Fibroblast of skin of abdomen (primary cell): ENCODE measurements at places on chromosomes 7 and 10.

DNA sequence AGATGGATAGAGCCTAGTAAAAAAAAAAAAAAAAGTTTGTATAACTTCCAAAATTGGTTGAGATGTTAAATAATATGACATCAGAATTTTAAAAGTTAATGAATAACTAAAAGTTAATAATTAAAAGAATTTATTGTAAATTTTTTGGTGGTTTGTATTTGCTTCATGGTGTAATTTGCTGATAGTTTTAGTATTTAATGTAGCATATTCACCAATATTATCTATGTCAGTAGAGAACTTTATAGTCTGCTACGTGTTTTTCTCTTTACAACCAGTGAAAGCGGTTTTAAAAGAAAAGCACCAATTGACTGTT, 51.8 kb upstream of the STEAP4 start:
- no peak for DNase-seq

DNA sequence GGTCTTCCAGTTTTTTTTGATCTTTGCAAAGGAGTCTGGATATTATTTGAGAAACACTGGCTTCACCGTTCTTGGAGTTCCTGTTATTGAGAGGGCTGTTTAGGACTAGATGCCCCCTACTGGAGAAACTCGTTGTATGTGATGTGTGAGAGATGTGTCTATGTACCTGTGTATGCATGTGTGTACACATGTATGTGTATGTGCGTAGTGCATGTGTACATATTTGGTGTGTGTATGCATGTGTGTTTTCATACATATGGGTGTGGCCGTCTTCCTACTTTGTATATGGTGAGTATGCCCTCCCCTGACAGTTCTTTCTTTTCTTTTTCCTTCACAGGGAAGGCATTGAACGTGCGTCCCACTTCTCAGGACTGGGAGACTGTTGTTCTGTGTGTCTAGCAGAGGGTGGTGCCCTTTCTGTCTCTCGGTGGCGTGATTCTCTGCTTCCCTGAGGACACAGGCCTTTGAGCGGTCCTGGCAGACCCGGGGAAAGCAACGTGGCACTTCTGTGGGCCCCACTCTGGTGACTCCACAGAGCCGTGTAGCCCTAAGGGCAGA, 3.0 kb upstream of the CALHM3 start:
- DNase-seq = peak; percentile 60

DNA sequence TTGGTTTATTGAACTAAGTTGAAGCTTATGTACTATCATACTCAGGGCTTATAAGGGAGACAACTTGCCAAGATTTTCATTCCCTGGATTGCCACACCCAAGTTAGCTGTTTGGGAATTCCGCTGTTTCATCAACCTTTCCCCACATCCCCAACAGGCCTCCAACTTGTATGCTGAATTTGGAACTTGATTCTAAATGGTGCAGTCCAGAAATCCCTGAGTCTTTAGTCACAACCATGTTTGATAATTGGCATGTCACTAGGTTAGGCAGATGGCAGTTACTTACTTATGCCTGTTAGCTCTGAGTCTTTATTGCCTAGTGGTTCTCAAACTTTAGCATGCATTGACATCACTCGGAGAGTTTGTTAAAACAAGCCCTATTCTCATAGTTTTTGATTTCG, 135.4 kb upstream of the PRPS1L1 start:
- peak; percentile 13 for DNase-seq

GRCh38 chr10:53650794-53651193, 878.2 kb upstream of the MBL2 start:
- DNase-seq = no peak

- peak; percentile 2 for DNase-seq
These were observed 590.2 kb downstream of the SH2D4B start for GRCh38 chr10:81127931-81128330.

- DNase-seq = no peak
These were observed 219.3 kb downstream of the DNAJB6 start for GRCh38 chr7:157555944-157556641.

DNA sequence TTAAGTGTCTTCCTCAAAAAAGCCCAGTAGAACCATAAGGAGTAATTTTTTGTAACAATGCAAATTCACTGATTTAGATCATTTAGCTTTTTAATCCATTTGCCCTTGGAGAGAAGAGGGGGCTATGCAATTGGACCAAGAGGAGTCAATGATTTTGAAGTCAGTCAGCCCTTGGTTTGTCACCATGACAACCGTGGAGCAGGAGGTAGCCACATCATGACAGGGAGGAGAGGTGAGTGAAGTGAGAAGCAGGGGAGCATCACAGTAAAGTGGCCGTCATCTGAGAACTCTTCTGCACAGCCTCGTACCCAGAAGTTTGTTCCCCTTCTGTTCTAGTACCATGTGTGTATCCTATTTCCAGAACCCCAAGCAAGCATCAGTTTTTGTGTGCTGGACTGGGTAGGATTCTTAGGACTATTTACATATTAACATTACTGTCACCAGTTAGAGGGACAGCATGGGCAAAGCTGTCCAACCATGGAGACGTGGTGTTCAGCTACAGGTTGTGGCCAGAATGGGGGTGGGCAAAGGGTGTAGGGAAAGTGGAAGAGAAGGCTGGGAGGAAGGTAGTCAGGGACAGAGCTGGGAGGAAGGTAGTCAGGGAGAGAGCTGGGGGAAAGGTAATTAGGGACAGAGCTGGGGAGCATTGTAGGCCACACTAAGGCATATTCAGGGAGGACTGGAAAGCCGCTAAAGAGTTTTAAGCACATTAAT, 13.1 kb downstream of the UBE3C start:
- DNase-seq = no peak

- DNase-seq = no peak
These were observed 148.5 kb downstream of the MTERF1 start for GRCh38 chr7:91731976-91732375.

GRCh38 chr10:79250259-79250658, 97.0 kb upstream of the PPIF start:
- DNase-seq = no peak

GRCh38 chr7:83738291-83738835, 89.4 kb upstream of the SEMA3E start:
- DNase-seq = no peak

GRCh38 chr10:79127151-79127961, 58.6 kb downstream of the ZMIZ1 start:
- peak; percentile 61 for DNase-seq

GRCh38 chr10:132369636-132370185, 27.3 kb upstream of the PWWP2B start:
- no peak for DNase-seq

- DNase-seq = no peak
These were observed 90.3 kb upstream of the ADAM12 start for GRCh38 chr10:126478546-126478945.

GRCh38 chr7:131071786-131072504, 255.7 kb upstream of the MKLN1 start:
- DNase-seq = peak; percentile 46

GRCh38 chr7:94127026-94127425, 122.9 kb upstream of the BET1 start:
- peak; percentile 72 for DNase-seq

DNA sequence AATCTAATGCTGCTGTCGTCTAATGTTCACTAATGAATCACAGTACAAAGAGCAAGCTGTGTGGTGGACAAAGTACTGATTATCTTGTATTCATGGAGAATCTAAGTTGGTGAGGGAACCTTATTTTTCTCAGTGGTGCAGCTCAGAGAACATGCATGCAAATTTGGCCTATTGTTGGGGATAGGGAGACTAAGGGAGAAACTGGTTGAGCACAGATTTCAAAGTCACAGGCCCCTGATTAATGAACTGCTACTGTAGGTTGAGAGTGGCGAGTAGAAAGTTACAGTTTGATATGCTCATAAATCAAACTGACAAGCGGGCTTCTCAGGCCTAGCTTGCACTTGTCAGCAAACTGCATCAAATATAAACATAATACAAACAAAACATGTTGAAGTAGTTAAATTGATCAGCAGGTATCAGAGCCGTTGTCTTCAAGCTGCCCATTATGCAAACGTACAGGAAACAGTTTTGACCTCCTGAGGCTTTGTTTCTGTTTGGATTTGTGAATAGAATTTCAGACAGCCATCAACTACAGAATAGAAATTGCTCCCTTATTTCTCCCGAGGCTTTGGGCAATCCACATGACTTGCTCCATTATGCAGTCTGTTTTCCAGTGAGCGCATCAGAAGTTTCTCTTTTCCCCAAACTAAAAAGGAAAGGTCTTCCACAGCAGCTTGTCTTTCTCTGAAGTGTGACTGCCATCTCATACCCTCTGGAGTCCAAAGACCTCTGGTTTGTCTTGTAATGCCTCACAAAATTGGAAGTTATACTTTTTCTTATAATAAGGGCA, 215.8 kb downstream of the FOXP2 start:
- no peak for DNase-seq

DNA sequence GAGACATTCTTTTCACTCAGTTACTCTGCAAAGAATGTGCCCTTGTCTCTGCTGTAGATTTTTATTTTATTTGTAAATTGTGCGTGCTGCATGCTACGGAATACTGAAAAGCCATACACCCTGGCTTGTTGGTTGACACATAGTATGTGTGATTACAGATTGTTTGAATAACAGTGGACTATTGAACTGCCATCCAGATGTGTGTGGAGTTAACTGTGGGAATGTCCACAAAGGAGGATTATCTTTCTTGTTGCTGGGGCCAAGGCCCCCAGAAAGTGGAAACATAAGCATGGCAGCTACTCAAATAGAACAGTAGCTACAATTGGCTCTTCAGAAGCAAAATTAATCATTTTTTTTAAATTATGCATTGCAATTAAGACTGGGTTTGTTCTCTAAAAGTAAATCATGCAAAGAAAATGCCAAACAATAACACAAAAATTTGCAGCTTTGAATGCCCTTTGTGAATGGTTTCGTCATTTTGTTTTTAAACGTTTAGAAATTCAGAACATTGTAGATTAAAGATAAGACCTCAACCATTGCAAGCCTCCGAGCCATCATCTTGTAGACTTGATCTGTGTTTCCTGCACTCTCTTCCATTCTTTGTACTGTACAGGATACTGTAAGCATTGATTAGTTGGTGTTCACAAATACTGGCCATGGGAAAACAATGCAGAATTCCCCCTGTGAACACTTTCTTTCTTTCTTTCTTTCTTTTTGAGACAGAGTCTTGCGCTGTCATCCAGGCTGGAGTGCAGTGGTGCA, 210.3 kb upstream of the TCF7L2 start:
- no peak for DNase-seq

- DNase-seq = no peak
These were observed 63.7 kb upstream of the LAMB4 start for GRCh38 chr7:108193594-108194498.

DNA sequence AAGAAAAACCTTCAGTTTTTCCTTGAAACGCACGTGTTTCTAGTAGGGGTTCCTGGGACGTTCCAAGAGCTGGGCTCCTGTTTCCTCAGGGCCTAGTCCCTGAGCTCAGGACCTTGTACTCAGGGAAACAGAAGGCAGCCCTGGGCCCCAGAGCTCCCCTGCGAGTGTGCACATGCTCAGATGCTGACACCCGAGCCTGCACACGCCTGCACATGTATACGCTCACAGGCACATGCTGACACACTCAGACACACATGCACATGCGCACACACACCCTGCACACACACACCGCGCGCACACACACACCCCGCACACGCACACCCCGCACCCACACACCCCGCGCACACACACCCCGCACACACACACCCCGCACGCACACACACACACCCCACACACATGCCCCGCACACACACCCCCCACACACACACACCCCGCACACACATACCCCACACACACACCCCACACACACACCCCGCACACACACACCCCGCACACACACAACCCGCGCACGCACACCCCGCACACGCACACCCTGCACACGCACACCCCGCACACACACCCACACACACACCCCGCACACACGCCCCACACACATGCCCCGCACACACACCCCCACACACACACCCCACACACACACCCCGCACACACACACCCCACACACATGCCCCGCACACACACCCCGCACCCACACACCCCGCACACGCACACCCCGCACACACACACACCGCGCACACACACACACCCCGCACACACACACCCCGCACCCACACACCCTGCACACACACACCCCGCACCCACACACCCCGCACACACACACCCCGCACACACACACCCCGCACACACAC, 52.2 kb downstream of the CALML3 start:
- no peak for DNase-seq

DNA sequence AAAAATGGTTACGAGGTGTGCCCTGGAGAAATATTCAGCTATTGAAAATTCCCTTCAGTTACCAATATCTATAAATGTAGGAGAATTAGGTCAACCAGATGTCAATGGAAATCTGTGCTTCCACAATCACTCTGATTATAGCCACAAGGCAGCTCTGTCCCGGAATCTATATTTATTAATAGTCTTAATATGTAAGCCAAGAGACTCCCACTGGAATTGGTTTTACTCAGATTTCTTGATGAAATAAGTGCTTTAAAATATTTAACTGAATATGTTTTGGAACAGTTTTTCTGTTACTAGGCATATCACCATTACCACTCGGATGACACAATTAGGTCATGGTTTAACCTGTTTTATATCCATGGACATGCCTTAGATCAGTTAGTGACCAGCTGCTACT, 169.6 kb downstream of the POM121L12 start:
- DNase-seq = no peak

DNA sequence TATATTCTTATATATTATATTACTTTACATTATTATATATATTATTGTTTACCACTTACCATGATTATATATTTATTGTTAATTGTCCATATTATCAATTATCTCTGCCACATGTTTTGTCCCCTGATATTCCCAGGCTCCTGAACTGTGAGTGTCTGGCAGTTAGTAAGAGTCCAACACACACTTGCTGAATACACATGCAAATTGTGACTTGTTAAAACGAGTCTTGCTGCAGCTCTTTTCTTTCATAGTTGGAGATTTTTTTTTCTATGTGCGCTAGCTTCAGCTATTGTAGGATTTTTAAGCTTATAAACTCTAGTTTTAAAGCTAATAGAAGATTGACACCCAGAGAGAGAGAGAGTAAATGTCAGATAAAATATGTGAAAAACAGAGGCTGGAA, 207.8 kb upstream of the FAM3C start:
- DNase-seq = no peak

DNA sequence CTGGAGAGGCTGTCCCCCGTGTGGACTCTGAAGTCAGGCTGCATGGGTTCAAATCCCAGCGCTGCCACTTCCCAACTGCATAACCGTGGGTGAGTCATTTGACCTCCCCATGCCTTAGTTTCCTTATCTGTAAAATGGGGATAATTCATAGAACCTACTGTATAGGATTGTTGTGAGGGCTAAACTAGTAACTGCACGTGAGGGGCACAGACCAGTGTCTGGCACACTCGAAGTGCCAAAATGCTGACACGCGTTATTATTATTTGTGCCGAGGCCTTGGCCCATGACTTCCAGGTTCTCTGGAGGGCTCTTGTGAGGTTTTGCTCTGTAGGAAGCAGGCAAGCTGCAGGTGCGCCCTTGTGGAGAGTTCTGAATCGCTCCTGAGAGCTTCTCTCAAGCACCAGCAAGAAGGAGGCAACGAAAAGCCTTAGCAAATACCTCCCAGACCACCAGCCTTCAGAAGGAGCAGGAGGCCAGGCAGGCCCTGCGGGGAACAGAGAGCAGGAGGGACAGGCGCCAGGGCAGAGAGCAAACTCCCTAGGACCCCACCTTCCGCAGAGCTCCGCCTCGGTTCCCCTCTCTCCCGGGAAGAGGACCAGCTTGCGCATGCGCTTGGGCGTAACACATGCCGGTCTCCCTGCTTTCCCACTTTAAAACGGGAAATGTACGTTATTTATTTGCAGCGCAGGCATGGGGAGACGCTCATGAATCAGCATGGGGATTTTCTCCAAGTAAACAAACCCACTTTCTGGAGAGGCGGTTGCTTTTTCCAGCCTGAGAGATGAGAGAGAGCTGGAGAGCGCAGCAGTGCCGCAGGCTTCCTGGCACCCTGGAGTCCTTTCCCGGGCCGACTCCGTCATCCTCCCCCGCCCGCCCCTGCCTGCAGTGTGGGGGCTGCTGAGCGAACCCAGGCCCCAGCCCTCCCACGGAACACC, 39.6 kb downstream of the SORCS3 start:
- DNase-seq = peak; percentile 37
